ENCODE measurements at places on chromosomes 7 and 10.

- DNase-seq = peak; percentile 72
Measured at GRCh38 chr7:47179812-47180515, 401.9 kb downstream of the TNS3 start.

- no peak for DNase-seq
Measured at GRCh38 chr7:158350166-158350900, 237.3 kb downstream of the PTPRN2 start.

DNA sequence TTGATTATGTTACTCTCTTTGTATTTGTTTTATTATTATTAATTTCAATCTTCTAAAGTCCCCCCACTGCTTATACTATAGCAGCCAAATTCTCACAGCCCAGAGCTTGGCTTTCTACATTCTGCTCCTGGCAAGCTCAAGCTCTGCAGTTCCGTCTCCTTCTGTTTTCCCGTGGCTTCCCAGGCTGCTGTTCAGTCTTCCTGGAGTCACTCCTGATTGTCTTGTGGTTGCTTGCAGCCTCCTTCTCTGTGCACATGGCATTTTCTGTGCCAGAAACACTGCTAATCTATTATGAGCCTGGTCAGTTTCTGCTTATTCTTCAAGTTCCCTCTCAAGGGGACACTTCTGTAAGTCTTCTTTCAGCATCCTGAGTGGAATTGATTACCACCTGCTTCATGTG, 533.7 kb upstream of the IGFBP3 start:
- no peak for DNase-seq

DNA sequence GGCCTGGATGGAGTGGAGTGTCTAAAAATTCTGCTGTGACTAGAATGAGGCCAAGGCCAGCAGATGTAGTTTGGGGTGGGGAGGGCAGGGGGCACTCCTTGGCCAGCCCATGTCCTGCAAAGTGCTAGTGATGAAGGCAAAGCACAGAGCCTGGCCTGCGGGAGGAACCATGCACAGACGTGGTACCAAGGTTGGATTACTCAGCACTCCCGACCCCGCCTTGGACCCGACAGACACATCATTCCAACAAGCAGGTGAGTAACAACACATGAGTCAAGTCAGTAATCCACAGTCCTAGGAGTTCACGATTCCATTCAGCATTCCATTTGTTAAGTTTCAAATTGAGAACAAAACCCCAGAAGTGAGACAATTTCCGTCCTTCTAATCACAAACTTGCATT, 317.3 kb downstream of the TCERG1L start:
- DNase-seq = no peak

DNA sequence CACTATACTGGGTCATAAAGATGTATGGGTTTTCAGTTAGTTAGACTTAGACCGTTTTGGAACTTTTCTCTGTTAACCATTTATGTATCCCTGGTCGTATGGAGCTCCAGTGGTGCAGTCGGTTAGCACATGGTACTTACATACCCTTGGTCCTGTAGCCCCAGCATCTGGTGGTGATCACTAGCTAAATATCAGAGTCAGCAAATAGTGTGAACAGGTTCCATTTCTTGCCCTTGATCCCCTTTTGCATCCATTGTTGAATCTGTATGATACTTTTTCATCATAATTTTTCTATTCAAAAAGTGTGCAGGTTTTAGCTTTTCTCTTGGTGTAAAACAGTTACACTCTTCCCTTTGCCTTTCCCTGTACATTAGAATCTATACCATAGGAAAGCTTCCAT, 15.9 kb downstream of the NIPSNAP2 start:
- no peak for DNase-seq

GRCh38 chr10:116756277-116756676, 13.9 kb upstream of the HSPA12A start:
- DNase-seq = no peak

GRCh38 chr7:101684983-101685330, 55.9 kb upstream of the MYL10 start:
- no peak for DNase-seq

GRCh38 chr10:1788401-1788800, 51.1 kb upstream of the ADARB2 start:
- DNase-seq = no peak

- no peak for DNase-seq
Measured at GRCh38 chr10:111392159-111392558, 315.3 kb downstream of the ADRA2A start.

DNA sequence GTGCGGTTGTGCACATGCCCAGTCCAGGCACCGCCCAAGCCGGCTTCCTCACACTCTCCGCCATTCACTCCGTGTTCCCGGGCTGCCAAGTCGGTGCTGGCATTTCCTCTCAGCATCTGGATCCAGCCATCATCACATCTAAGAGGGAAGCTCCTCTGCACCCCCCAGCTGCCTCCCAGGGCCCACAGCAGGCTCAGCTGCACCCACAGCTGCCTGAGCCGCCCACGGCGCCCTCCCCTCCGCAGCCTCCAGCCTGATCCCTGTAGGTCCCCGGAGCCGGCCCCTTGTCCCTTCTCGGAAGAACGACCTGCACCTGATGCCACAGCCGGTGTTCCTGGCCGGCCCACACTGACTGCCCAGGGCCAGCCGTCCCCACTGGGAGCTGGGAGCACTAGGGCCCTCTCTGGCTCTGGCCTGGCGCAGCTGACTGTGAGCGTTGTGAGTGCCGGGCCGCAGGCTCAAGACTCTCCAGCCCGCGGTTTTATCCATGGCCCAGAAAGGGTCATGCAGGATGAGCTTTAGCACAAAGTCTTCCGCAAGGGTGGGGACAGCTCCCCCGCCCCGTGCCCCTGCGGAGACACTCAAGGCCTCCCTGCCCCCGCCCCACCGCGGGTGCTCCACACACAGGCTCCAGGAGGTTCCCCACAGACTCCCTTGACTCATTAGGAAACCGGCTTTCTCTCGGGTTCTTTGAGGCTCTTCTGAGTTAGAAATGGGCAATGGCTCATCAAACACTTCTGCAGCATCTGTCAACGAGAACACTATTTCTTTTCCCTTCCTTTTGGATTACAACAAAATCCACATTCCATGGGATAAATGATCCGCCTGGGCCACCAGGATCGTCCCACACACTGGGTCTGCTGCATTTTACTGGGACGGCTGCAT, 31.2 kb downstream of the CFAP46 start:
- DNase-seq = no peak

DNA sequence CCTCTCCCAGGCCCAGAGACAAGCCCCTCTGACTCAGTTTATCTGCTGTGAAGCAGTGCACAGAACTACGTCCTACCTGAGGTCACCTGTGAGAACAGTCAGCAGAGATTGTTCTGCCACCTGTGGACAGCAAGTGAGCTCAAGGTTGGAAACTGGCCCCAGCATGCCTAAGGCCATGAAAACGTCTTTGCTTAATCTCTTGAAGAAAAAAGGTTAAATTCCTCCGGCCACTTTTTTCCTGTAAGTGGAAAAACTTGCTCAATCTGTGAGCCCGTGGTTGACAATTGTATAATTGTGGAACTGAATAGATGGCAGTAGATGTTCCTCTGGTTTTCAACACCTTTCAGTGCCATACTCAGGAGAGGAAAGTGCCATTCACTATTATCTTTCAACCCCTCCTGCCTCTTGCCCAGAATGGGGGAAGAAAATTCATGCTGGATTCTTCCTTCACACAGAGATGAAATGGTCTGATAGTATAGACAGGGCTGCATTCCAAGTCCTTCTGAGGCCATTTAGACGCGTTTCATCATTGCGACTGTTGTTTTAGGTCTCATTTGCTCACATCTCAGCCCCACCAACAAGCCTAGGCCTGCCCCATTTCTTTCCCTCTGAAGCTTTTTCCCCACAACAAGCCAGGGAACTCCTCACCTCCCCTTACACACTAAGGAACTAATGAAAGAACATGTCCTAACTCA, 292.9 kb downstream of the FZD1 start:
- no peak for DNase-seq

GRCh38 chr10:97400665-97401454, at the start of gene RRP12:
Gene RRP12 (minus strand): TSS chr10:97401340. CDS start chr10:97401231, 109 bp downstream.
- DNase-seq = peak; percentile 99

GRCh38 chr7:30911561-30911969, at the start of gene AQP1:
Gene AQP1 (plus strand): TSS chr7:30911853. CDS start chr7:30911910, 57 bp downstream.
- DNase-seq = no peak

DNA sequence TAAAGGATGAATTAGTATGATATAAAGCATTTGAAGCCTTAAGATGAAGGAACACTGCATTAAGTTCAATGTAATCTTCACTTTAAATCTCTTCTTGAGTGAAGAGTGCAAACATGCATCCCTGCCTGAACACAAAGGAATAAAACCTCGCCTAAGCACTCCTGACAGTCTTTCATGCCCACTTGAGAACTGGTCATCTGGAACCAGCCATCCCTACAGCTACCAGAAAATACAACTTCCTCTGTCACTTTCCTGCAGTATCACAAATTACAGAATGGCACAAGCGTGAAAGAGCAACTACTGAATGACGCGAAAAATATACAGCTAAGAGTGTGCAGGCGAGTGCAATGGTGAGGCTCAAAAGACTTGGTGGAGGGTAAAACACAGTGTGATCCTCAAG, 1079.9 kb downstream of the CNTNAP2 start:
- DNase-seq = no peak

- DNase-seq = peak; percentile 62
Measured at GRCh38 chr10:11165591-11166543, 148.2 kb downstream of the CELF2 start.

GRCh38 chr7:55486192-55486590, 86.1 kb downstream of the VOPP1 start:
- DNase-seq = no peak

- DNase-seq = no peak
Measured at GRCh38 chr10:107206833-107207232, 42.3 kb upstream of the SORCS1 start.

DNA sequence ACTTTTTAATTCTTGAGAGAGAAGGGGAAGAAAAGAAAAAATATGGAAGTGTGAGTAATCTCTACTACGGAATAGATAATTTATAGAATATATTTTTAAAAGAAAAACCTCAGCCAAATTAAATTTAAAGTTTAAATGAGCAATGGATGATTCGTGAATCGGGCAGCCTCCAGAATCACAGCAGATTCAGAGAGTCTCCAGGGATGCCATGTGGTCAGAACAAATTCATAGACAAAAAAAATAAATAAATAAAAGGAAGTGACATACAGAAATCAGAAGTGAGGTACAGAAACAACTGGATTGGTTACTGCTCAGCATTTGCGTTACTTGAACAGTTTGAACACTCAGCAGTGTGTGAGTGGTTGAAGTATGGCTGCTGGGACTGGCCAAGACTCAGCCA, 53.0 kb downstream of the PHYHIPL start:
- DNase-seq = no peak

DNA sequence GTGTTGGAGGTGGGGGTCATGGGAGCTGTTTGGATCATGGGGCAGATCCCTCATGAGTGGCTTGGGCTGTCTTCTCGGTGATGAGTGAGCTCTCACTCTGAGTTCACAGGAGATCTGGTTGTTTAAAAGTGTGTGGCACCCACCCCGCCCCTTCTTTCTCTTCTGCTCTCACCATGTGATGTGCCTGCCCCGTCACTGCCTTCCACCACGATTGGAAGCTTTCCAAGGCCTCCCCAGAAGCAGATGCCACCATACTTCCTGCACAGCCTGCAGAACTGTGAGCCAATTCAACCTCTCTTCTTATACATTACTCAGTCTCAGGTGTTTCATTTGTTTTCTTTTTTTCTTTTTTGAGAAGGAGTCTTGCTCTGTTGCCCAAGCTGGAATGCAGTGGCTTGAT, 170.0 kb downstream of the PTPN20 start:
- DNase-seq = peak; percentile 37

DNA sequence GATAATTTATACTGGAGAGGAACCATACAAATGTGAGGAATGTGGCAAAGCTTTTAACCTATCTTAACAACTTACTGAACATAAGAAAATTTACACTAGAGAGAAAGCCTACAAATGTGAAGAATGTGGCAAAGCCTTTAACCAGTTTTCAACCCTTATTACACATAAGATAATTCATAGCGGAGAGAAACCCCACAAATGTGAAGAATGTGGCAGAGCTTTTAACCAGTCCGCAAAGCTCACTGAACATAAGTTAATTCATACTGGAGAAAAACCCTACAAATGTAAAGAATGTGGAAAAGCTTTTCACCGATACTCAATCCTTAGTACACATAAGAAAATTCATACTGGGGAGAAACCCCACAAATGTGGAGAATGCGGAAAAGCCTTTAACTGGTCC, 37.9 kb downstream of the ZNF138 start:
- DNase-seq = no peak

GRCh38 chr7:137454767-137455166, 111.2 kb upstream of the PTN start:
- peak; percentile 10 for DNase-seq

DNA sequence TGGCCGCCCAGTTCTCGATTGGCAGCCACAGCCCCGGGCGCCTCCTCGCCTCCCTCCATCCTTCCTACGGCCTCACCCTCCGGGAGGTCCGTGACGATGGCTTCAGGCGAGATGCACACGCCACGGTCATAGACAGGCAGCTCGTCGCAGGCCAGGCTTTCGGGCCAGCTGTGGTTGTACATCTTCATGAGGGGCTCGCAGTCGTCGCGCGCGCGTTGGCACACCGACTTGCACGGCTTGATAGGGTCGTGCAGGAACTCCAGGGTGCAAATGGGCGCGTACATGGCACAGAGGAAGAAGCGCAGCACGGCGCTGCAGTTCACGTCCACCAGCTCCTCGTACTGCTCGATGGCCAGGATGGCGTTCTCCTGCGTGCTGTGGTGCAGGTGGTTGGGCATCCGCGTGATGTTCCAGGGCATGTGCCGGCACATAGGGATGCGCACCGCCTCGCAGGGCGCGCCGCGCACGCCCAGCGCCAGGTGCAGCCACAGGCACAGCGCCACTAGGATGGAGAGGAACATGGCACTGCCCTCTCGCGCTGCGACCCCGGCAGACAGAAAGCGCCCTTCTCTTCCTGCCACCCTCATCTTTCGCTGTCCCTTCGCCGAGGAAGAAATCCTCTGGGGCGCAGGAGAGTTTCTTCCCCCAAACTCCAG, 472 bp downstream of the SFRP4 start:
- peak; percentile 19 for DNase-seq

GRCh38 chr10:110759523-110759922, 112.2 kb upstream of the PDCD4 start:
- DNase-seq = no peak

- peak; percentile 52 for DNase-seq
Measured at GRCh38 chr7:30329716-30330115, 45.3 kb downstream of the ZNRF2 start.

DNA sequence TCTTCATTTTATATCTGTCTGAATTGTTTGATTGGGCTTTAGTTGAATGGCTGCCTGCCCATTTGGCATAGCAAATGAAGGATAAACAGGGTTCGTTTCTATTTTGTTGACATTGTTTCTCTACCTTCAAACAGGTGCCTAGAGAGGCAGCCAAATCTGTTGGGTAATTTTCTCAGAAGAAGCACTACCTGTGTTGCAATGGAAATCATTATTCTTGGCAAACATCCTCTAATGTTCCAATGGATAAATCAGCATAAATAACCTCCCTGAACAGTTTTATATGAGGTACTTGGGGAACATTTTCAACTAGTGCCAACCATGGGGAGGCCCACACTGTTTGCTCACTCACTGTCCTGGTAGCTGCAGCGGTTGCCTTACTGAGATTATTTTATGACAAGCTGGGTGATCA, 64.4 kb upstream of the PLPP4 start:
- no peak for DNase-seq

- no peak for DNase-seq
Measured at GRCh38 chr7:5545222-5545914, 121.7 kb upstream of the TNRC18 start.

GRCh38 chr7:106681815-106682495, 21.0 kb upstream of the CCDC71L start:
- DNase-seq = no peak

- no peak for DNase-seq
Measured at GRCh38 chr10:8852546-8852945, 798.1 kb downstream of the GATA3 start.
